IPS DF 6.9 (cell line): ENCODE measurements at places on chromosomes 7 and 10.

DNA sequence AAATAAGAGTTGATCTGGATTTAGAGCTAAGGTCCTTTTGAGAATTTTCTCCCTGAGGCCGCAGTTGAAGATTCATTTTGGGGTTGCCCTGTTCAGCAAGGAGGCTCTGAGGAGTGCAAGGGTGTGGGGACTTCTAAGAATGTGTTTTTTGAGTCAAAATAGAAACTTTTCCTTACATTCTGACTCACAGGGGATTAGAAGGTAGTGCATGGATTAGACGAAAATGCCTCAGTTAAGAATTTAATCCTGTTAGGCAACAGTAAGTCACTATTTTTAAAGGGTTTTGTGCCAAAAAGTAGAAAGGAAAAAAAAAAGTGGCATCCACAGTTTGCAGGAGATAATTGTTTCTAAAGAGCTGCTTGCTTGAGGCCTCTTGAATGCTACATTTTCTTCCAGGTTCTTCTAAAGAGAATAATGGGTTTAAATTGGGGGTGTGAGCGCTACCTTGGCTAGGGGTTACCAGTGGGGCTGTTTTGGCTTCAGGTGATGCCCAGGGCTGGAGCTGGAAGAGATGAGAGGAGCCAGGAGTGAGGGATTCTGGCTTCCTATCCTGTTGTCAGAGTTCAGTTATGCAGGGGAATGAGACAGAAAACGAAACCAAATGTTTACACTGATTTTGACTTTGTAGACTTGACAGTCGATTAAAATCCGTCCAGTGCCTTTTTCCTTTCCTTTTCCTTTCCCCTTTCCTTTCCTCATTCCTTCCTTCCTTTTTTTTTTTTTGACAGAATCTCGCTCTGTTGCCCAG lies 52.9 kb downstream of the BAMBI start:
- no peaks in the 10 kb centered on the region for H3K27me3 ChIP-seq
- DNase-seq = no peak
- no peak overlapping the region for H3K27ac ChIP-seq
- no peaks in the 10 kb centered on the region for H3K36me3 ChIP-seq

- H3K27me3 ChIP-seq = no peaks in the 10 kb centered on the region
- no peak for DNase-seq
- no peak overlapping the region for H3K4me3 ChIP-seq
- H3K36me3 ChIP-seq = no peaks in the 10 kb centered on the region
- no peak overlapping the region for H3K27ac ChIP-seq
These were observed 1.7 kb downstream of the ABCC2 start for GRCh38 chr10:99784016-99784726.

DNA sequence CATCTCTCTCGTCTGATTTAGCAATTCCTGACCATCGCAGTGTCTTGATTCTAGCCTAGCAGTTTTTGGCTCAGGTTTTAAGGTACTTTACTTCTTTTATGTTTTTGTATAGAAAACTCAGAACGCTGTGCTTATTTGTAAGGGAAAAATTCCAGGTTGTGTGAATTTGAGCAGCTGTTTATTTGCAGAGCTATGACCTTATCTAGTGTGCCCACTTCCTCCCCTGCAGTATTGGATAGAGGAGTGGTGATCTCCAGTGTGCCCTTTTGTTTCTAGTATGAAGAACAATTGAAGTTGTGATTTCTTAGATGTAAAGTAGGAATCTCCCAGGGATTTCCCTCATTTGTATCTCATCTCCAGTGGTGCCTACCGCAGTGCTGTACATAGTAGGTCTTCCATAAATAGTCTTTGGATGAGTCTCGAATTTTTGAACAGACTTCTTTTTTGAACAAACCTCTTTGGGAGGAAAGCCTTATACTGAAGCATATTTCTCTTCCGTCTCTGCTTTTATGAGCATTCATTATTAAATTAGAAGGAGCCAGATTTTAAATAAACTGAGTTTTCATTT lies 40.0 kb downstream of the GARS1 start:
- H3K36me3 ChIP-seq = peaks cover 14% of the 10 kb centered on the region
- H3K27ac ChIP-seq = no peak overlapping the region
- H3K4me3 ChIP-seq = no peak overlapping the region
- no peaks in the 10 kb centered on the region for H3K27me3 ChIP-seq
- no peak for DNase-seq

GRCh38 chr7:148901178-148901577 lies 17.1 kb upstream of the EZH2 start:
- H3K4me3 ChIP-seq = no peak overlapping the region
- DNase-seq = no peak
- H3K36me3 ChIP-seq = no peaks in the 10 kb centered on the region
- no peaks in the 10 kb centered on the region for H3K27me3 ChIP-seq

DNA sequence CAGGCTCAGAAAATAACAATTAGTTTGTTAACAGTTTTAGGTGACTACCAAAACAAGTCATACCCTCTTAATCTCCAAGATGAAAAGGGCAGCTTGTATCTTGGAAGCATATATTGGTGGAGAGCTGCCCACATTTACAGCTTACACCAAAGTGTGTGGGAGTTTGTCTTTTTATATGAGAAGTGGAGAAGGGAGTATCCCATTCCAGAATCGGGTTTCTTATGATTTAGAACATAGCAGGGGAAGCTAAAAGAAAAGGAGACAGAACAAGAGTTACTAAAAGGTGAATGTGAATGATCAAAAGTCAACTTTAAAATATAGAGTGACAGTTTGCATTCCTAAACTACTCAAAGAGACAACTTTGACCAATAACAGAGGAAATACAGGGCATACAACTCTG lies 338.6 kb upstream of the VWC2 start:
- H3K27me3 ChIP-seq = no peaks in the 10 kb centered on the region
- H3K36me3 ChIP-seq = no peaks in the 10 kb centered on the region
- H3K4me1 ChIP-seq = no peaks in the 10 kb centered on the region

DNA sequence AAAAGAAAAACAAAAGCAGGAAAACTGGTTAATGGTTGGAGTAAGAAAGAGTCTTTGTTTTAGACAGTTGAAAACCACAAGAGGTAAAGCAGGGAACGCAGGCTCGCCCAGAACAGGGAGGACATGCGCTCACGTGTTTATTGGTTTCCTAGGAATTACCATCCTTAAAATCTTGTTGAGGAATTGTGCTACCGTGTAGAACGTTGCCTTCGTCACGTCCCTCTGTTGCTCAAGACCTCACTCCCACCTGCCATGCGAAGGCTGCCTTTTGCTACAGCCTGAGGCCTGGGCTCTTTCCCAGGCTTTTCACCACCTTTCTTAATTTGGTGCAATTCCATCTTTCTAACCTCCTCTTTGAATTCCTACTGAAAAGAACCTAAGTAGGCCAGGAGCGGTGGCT lies 61.6 kb upstream of the CAMK1D start:
- DNase-seq = no peak
- no peak overlapping the region for H3K27ac ChIP-seq
- no peak overlapping the region for H3K4me3 ChIP-seq
- H3K4me1 ChIP-seq = no peaks in the 10 kb centered on the region

GRCh38 chr7:120919466-120919865 lies 31.1 kb upstream of the ING3 start:
- no peak overlapping the region for H3K4me3 ChIP-seq
- H3K27ac ChIP-seq = no peak overlapping the region

DNA sequence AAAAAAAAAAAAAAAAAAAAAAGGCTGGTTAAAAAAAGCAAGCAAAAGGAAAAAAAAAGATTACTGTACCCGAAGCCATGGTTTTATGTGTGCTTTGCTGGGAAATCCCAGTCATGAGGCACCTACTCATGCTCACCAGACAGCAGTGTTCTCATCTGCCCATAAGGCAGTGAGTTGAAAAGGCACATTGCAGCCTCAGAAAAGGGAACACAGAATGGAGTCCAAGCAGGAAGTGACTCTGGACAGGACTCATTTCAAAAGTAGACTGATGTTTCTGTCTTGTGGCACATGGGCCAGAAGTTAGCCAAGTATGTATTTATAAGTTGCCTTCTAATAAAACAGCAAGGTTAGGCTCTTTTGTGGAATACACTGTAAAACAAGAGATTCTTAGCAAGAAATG lies 40.2 kb downstream of the PDSS1 start:
- peaks cover 15% of the 10 kb centered on the region; the same call in 1 of the 2 replicates for H3K36me3 ChIP-seq
- H3K27ac ChIP-seq = no peak overlapping the region
- no peak for DNase-seq
- H3K27me3 ChIP-seq = no peaks in the 10 kb centered on the region

DNA sequence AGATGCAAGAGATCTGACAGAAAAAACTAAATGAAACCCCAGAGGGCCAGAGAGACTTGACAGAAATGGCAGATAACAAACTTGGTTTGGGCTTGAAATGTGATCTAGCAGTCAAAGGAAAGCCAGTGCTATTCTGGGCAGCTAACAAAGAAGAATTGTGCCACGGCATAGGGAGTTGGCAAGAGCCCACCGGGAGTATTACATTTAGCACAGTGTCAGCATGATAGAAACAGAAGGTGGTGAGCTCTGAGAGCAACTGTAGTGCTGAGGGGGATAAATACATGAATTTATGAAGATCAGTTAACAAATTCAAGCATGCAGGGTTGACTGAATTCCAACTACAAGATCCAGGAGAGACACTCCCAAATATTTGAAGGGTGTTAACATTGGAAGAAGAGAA lies 91.1 kb downstream of the AHCYL2 start:
- no peak overlapping the region for H3K27ac ChIP-seq
- no peaks in the 10 kb centered on the region for H3K4me1 ChIP-seq
- no peaks in the 10 kb centered on the region for H3K36me3 ChIP-seq
- DNase-seq = no peak
- H3K4me3 ChIP-seq = no peak overlapping the region

GRCh38 chr7:127392182-127392565 lies 334 bp downstream of the ZNF800 start:
- peaks cover 12% of the 10 kb centered on the region; the same call in 1 of the 2 replicates for H3K27me3 ChIP-seq
- no peak overlapping the region for H3K27ac ChIP-seq
- DNase-seq = no peak
- peak overlapping the region; percentile 82; the same call in 1 of the 2 replicates for H3K4me3 ChIP-seq

DNA sequence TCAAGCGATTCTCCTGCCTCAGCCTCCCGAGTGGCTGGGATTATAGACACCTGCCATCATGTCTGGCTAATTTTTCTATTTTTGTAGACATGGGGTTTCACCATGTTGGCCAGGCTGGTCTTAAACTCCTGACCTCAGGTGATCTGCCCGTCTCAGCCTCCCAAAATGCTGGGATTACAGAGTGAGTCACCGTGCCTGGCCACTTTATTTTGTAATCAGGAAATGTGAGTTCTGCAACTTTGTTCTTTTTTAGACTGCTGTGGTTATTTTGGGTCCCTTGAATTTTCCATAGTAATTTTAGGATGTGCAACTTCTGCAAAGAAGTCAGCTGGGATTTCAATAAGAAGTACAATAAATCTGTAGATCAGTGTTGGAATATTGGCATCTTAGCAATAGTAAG lies 96.8 kb downstream of the CYTH3 start:
- H3K27ac ChIP-seq = no peak overlapping the region
- H3K27me3 ChIP-seq = no peaks in the 10 kb centered on the region
- H3K4me1 ChIP-seq = peaks cover 4% of the 10 kb centered on the region
- no peaks in the 10 kb centered on the region for H3K36me3 ChIP-seq
- no peak overlapping the region for H3K4me3 ChIP-seq

GRCh38 chr10:102801978-102802377 lies 35.2 kb downstream of the CYP17A1 start:
- peaks cover 10% of the 10 kb centered on the region; the same call in 1 of the 2 replicates for H3K4me1 ChIP-seq
- no peaks in the 10 kb centered on the region for H3K36me3 ChIP-seq
- no peak overlapping the region for H3K27ac ChIP-seq
- no peak overlapping the region for H3K4me3 ChIP-seq
- no peaks in the 10 kb centered on the region for H3K27me3 ChIP-seq
- no peak for DNase-seq

- H3K27ac ChIP-seq = no peak overlapping the region
- H3K4me3 ChIP-seq = peak overlapping the region; percentile 10; the same call in 1 of the 2 replicates
- no peaks in the 10 kb centered on the region for H3K36me3 ChIP-seq
These were observed 38.0 kb downstream of the ZNF777 start for GRCh38 chr7:149422914-149423301.

GRCh38 chr7:154990964-154991540 lies 11.9 kb downstream of the PAXIP1 start:
- peaks cover 4% of the 10 kb centered on the region; the same call in 1 of the 2 replicates for H3K36me3 ChIP-seq
- no peak overlapping the region for H3K27ac ChIP-seq
- no peaks in the 10 kb centered on the region for H3K4me1 ChIP-seq
- H3K4me3 ChIP-seq = no peak overlapping the region
- no peaks in the 10 kb centered on the region for H3K27me3 ChIP-seq

DNA sequence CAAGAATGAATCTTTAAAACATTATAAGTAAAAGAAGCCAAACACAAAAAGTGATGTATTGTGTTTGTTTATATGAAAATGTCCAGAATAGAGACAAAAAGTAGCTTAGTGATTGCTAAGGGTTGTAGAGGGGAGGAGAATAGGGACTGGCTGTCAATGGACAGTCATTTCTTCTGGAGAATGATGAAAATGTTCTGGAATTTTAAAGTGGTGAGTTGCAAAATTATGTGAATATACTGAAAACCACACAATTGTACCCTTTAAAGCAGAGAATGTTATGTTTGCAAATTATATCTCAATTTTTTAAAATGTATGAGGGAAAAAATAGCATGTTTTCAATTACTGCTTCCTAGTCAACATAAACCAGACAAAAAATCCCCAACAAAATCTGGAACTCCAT lies 174.2 kb downstream of the KMT2E start:
- H3K36me3 ChIP-seq = no peaks in the 10 kb centered on the region
- no peaks in the 10 kb centered on the region for H3K4me1 ChIP-seq
- no peaks in the 10 kb centered on the region for H3K27me3 ChIP-seq
- no peak overlapping the region for H3K27ac ChIP-seq

DNA sequence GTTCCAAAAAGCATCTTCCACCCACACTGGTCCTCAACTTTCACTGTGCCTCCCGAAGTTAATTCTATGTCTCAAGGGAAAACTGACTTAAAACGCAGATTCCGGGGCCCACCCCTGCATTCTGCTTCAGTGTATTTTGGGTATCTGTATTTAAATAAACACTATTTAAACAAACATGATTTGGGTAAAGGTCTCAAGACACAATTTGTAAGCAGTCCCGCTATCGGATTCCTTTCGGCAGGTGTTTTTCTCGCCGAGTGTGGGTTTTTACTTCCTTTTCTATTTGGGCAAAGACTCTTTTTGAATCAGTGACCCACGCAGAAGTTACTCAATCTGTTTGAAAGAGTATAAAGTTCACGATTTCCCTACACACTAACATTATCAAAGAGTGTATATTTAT lies 1.2 kb downstream of the PDIA4 start:
- H3K36me3 ChIP-seq = 0 out of 2 replicates have a peak, but pooled peaks cover 4% of the 10 kb centered on the region
- H3K4me1 ChIP-seq = no peaks in the 10 kb centered on the region
- DNase-seq = no peak
- no peaks in the 10 kb centered on the region for H3K27me3 ChIP-seq
- no peak overlapping the region for H3K4me3 ChIP-seq
- H3K27ac ChIP-seq = no peak overlapping the region

- no peaks in the 10 kb centered on the region for H3K4me1 ChIP-seq
- peaks cover 47% of the 10 kb centered on the region for H3K36me3 ChIP-seq
- H3K27ac ChIP-seq = no peak overlapping the region
- H3K27me3 ChIP-seq = no peaks in the 10 kb centered on the region
- DNase-seq = no peak
These were observed 116.0 kb downstream of the TRRAP start for GRCh38 chr7:98994046-98994944.
